ENCODE measurements at places on chromosomes 2 and 18.

DNA sequence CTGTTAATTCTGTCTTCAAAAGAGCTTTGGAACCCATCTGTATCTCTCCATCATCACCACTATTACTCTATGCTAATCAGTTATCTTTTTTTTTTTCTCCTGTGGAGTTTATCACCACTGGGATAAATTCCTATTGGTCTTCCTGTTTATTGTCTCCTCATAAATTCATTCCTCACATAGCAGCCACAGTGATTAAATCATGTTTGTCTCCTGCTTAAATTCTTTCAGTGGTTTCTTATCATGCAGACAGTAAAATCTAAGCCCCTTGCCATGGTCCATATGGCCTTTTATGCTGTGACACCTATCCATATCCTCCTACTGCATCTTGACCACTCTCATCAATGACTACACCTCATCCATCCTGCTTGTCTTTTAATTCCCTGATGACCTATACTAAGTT, 239.8 kb upstream of the ZEB2 start:
- no peak for DNase-seq

DNA sequence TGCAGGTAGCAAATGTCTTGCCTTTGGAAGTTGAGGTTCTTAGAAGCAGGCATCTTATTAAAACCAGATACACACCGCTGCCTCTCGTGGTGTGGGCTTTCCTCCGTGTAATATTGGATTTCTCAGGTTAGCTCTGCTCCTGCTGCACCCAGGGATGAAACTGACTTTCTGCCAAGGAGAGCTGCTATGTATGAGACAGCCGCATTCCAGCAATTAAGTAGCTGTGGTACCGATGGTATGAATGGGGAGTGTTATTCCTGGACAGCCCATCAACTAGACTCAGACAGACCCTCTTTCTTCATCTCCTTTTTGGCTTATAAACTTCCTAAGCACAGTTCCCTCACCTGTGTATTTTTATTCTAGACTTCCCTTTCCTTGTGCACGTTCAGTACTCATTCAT, 6.8 kb upstream of the EHD3 start:
- DNase-seq, result no peak

GRCh38 chr2:215888680-215889079, 124.7 kb downstream of the MREG start:
- DNase-seq, result no peak

DNA sequence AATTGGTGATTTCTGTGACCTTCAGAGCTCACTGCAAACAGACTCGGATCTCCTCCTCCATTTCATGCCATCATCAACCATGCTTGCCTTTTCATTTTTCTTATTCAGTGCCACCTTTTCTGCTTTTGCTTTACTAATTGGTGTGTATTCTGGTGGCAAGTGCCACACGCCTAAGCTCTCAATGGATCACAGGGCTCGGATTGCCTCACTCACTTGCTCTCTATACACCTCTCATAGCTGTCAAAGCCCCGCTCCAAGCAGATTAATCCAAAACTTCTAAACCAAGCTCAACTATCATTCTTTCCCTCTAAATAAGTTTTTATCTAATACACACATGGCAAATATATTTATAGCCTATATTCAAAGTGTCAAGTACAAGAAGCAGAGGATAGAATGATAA, 86.4 kb downstream of the PLEKHM3 start:
- DNase-seq, result no peak

- DNase-seq, result no peak
Measured at GRCh38 chr2:236747925-236748324, 178.3 kb downstream of the ACKR3 start.

GRCh38 chr18:36441426-36442240, 144.1 kb downstream of the FHOD3 start:
- DNase-seq, result no peak

DNA sequence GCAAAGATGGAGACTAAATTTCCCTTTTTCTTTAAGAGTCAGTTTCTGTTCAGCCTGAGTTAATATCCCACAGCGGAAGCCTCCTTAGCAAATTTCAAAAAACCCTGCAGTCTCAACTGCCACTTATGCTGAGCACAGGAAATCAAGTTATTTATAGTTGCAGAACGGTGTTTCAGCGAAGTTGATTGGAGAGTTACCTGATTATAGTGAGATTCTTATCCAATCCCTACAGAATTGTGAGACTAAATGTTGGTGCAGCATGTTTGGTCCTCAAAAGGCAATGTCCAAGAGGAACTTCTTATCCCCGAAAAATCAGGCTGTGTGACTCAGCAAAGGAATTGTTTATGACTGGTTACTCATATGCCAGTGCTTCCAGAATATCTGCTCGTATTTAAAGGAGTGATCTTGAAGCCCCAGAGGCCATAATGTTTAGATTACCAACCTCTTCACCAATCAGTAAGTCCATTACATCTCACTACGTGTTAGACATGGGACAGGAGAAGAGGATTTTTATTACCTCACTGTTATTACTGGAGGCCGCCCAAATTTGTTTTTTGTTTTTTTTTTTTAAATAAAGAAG, 67.9 kb downstream of the LRRFIP1 start:
- DNase-seq, result no peak

DNA sequence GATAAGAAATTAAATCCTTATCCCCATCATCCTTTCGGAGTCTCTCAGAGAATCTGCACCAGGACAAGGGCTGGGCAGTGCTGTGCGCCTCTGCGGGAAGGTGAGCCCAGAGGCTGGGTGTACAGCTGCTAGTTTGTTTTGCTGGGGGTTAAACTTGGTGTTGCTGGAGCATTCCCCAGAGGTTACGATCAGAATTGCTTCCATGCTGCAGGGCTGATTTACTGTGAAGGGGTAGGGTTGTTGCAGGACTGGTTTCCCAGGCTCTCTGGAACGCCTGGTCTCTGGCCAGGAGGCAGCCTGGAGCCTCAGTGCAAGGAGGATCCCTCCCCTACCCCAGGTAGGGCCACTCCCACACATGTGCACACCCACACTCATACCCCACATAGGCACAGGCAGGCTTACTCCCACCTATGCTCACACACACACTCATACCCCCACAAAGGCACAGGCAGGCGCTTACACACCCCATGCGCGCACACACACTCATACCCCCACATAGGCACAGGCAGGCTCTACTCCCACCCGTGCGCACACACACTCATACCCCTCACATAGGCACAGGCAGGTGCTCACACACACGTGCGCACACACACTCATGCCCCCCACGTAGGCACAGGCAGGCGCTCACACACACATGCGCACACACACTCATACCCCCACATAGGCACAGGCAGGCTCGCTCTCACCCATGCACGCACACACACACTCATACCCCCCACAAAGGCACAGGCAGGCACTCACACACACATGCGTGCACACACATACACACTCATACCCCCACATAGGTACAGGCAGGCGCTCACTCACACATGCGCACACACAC, 11.3 kb downstream of the CNNM4 start:
- no peak for DNase-seq
